ENCODE measurements at places on chromosomes 16 and 17.

DNA sequence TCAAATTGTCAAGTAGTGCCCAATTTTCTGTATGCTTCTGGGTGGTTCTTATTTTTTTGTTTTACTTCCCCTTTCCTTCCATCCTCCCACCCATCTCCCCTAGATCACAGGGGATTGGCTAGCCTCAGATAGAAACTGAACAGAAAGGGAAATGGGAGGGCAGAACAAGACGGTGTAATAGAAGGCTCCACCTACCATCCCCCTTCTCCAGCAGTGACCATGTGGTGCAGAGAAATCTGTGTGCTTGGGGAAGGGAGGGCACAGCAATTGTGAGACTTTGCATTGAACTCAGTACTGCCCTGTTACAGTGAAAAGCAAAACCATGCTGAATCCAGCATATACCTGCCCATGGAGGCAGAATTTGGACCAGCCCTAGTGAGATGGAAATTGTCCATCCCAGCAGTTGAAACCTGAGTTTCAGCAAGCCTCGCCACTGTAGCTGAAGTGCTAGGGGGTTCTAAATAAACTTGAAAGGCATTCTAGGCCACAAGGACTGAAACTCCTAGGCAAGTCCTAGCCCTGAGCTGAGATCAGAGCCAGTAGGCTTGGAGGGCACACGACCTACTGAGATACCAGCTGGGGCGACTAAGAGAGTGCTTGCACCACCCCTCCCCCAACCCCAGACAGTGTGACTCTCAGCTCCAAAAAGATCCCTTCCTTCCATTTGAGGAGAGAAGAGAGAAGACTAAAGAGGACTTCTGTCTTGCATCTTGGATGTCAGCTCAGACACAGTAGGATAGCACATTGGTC, 5.2 kb downstream of the SLFN11 start:
- peak; percentile 44 for DNase-seq

GRCh38 chr17:64491034-64491860, 5.6 kb downstream of the POLG2 start:
- no peak for DNase-seq

DNA sequence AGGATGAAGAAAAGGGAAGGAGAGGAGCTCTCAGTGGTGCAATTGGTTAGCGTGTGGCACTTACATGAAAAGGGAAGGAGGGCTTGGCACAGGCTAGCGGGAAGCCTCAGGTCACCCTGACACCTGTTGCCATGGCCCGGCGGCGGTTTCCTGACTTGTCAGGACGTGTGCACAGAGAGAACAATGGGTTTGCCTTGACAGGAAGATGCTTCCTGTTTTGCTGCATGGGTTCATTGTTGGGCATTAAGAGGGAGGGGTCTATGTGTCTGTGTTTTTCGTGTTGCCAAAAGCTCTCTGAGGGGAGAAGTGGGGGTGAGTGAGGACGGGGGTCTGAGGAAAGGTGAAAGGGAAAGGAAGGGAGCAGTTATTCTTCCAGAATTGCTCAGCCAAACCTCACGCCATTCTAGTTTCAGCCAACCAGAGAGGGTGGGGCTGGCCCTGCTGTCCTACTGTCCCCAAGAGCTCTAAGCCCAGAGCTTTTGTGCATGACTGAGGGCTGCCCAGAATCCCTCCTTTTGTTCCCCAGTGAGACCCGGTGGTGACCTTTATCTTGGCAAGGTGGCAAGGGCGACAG, 17.1 kb upstream of the CCR7 start:
- no peak for DNase-seq

- DNase-seq: no peak
Measured at GRCh38 chr16:79296491-79296890, 304.0 kb downstream of the MAF start.

- DNase-seq: no peak
Measured at GRCh38 chr16:79195938-79196337, 404.6 kb downstream of the MAF start.

DNA sequence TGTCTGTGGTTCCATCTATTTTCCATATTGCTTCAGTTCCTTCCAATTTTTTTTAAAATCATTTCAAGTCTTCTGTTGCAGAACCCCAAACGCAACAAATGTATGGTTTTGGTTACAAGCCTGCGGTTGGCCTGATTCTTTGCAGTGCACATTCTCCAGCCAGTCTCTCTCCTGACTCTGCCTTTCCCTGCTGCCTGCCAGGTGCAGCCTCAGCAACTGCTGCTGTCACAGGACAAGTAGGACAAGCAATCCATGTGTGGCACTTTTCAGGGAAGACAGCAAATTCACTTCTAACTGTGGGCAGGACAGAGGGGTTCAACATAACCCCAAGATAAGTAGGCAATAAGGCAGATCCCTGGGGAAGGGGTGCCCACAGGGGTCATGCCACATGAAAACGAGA, 24.2 kb downstream of the EMP2 start:
- DNase-seq: no peak

GRCh38 chr17:8961829-8962228, 3.7 kb downstream of the PIK3R5 start:
- DNase-seq: no peak

DNA sequence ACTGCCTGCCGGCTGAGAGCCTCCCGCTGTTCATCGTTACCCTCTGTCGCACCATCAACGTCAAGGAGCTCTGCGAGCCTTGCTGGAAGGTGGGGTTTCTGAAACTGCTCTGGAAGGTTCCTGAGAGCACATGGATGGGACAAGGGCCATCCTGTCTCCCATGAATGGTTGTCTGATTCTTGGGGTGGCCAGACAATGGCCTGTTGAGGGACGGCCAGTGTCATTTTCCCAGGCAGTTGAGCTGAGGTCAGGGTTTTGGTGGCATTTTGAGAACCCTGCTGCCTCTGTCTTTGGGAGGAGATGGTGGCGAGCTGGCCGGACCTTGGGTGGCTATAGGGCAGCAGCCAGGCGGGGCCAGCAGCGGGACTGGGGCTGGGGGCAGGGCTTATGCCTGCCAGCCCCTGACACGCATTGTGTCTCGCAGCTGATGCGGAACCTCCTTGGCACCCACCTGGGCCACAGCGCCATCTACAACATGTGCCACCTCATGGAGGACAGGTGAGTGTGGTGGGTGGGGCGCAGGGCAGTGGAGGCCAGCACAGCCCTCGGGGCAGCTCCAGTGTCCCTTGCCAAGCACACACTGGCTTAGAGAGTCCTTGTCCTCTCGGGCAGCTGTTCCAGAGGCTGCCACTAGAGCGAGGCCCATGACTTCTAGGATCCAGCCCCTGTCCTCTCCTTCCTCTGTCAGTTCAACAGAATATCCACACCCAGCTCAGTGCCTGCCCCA, 9.1 kb downstream of the TSC2 start:
- no peak for DNase-seq

GRCh38 chr17:33038740-33039139, 47.1 kb downstream of the SPACA3 start:
- DNase-seq: no peak

GRCh38 chr17:47719411-47720152, 13.5 kb upstream of the TBX21 start:
- peak; percentile 44 for DNase-seq

DNA sequence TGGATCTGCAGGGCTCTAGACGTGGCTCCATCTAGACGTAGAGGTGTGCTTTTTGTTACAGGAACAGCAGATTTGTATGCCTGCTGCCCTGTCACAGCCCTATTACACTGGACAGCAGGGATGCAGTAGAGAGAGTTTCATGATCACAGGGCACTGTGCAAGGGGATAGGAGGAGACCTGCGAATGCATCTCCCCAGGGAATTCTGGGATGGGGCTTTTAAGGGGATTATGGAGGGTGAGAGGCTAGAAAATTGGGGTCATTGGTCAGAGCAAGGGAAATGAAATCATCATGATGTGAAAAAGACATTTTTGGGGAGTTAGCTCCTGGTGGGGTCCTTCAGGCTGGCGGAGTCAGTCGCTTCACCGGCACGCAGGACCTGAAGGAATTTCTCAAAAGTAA, 3.9 kb upstream of the NUPR1 start:
- no peak for DNase-seq

DNA sequence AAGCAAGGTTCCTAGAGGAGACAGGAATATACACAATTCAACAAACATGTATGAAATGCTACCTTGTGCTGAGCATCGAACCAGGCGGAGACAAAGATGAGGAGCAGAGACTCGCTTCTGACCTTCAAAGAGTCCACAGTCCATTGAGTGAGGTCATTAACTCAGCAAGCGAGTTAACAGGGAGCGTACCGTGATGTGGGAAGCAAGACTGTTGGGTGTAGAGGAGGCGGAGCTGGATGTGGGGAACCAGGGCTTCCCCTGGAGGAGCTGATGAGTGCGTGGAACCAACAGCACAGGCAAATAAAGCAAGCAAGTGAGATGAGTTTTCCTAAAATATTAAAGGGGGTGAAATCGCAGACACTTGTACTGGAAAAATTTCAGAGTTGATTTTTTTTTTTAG, 65.0 kb downstream of the NXN start:
- DNase-seq: no peak

DNA sequence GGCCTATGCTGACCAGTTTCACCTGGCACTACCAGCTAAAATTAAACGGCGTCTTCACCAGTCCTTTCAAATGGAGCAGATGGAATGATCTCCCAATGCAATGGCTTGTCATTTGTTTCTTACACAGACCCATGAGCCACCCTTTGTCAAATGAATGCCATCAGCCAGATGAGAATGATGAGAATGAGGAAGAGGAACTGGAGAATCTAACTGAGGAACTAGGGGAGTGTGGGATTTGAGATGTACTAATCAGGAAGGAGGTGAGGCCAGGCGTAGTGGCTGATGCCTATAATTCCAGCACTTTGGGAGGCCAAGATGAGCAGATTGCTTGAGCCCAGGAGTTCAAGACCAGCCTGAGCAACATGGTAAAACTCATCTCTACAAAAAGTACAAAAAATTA, 116.4 kb downstream of the HS3ST3A1 start:
- no peak for DNase-seq

DNA sequence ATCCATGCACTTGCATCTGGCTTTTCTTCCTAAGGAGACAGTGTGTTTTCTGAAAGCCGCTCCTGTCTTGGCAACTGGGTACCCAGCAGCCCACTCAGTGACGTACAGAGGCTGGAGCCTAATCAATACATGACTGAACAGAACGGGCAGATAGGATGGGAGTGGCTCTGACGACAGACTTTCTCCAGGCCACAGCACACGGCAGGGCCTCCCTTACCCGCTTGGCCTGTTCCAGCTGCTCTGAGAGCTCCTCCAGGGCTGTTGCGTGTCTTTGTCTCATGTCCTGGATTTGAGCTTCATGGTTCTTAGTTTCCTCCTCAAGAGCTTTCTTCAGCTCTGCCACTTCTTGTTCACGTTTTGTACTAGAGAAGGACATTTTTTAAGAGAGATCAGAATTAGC, 64.9 kb downstream of the NDEL1 start:
- DNase-seq: no peak

- no peak for DNase-seq
Measured at GRCh38 chr17:58822148-58823050, 66.7 kb downstream of the PPM1E start.

- peak; percentile 27 for DNase-seq
Measured at GRCh38 chr16:14070877-14071575, at the start of gene MRTFB. MRTFB (plus strand) TSS chr16:14071319; CDS start chr16:14140607, 69,288 bp downstream.

DNA sequence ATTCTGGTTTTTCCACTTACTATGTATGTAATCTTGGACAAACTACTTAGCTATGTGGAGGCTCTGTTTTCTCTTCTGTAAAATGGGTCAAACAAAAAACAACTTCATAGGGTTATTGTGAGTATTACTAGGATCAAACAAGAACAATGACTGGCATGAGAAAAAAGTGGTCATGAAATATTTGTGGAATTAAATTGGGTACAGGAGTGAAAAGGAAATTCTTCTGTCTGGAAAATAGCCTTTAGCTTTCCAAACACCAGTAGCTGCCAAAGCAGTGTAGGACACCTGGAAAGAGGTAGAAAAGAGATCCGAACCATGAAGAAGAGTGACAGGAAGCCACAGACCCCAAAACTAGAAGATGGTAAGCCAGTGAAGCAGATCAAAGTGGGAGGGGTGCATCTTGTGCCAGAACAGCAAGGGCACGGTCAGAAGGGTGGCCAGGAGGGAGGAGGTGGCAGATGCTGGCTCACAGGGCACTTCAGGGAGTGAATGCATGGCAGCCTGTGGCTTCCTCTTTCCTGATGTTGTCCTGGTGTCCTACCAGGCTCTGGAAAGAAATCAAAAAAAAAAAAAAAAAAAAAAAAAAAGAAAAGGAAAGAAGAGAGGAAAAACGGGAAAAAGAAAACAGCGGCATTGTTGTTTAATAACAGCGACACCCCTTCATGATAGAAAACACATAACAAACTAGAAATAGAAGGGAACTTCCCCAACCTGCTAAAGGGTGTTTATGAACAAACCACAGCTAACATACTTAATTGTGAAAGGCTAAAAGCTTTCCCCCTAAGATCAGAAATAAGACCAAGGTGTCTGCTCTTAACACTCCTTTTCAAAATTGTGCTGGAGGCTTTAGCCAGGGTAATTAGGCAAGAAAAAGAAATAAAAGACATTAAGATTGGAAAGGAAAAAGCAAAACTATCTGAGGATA, 67.9 kb downstream of the PCTP start:
- peak; percentile 26 for DNase-seq

- DNase-seq: no peak
Measured at GRCh38 chr16:30358990-30359870, 4.1 kb upstream of the CD2BP2 start.

DNA sequence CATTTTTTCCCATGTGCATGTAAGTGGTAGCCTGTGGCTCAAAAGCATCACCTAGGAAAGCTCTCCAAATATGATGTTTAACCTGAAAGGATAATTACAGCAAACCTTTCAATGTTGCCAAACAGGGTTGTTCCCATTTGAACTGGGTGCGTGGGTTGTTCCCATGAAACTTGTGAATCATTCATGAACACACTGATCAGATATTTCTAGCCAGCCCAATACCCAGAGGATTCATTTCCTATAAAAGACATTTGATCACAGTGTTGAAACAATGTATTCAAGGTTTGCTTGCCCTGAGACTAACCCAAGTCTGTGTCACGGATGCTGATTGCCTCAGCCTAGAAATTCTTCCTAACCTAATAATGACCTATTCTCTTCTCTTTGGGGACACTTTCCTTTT, 12.9 kb downstream of the KRT39 start:
- DNase-seq: no peak

- no peak for DNase-seq
Measured at GRCh38 chr17:57577751-57578607, 167.1 kb downstream of the CCDC182 start.

DNA sequence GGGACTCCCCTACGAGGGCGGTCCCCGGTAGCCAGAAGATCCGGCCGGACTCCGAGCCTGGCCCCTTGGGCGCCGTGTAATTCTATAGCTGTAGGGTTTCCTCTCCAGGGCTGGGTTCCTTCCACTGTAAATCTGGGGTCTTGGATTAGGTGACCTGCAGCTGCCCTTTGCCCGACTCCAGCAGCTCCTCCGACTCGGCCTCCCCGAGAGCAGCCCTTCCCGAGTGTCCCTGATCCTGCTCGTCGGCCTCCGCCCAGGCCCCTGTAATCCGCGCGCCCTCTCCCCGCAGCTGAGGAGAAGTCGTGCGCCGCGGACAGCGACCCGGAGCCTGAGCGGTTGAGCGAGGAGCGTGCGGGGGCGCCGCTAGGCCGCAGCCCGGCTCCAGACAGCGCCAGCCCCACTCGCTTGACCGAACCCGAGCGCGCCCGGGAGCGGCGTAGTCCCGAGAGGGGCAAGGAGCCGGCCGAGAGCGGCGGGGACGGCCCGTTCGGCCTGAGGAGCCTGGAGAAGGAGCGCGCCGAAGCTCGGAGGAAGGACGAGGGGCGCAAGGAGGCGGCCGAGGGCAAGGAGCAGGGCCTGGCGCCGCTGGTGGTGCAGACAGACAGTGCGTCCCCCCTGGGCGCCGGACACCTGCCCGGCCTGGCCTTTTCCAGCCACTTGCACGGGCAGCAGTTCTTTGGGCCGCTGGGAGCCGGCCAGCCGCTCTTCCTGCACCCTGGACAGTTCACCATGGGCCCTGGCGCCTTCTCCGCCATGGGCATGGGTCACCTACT, 5.5 kb downstream of the TBX2 start:
- no peak for DNase-seq

GRCh38 chr17:13885953-13886889, 183.1 kb upstream of the COX10 start:
- no peak for DNase-seq
